ENCODE measurements at places on chromosomes 2 and 18. TPM values are rescaled to one million over a fixed set of nuclear protein-coding genes. Genes with fewer than 3 reads are reported as not detected.
A peak's percentile ranks its signal among the peaks of the same experiment; 100 is the strongest.

- no peaks in the 10 kb centered on the region for H3K36me3 ChIP-seq
- H3K4me3 ChIP-seq, result no peak overlapping the region
- H3K27me3 ChIP-seq, result no peaks in the 10 kb centered on the region
Measured at GRCh38 chr2:237591141-237591881, 777 bp upstream of the RAB17 start.

- peak; percentile 63 for DNase-seq
- no peak overlapping the region for H3K27ac ChIP-seq
- H3K27me3 ChIP-seq, result peaks cover 6% of the 10 kb centered on the region
- H3K4me1 ChIP-seq, result no peaks in the 10 kb centered on the region
Measured at GRCh38 chr2:119753041-119753929, 6.4 kb upstream of the PTPN4 start.

GRCh38 chr2:234193977-234194563 lies 143.6 kb downstream of the SPP2 start:
- H3K36me3 ChIP-seq, result no peaks in the 10 kb centered on the region
- no peak overlapping the region for H3K27ac ChIP-seq
- DNase-seq, result no peak
- H3K4me1 ChIP-seq, result peaks cover 3% of the 10 kb centered on the region

DNA sequence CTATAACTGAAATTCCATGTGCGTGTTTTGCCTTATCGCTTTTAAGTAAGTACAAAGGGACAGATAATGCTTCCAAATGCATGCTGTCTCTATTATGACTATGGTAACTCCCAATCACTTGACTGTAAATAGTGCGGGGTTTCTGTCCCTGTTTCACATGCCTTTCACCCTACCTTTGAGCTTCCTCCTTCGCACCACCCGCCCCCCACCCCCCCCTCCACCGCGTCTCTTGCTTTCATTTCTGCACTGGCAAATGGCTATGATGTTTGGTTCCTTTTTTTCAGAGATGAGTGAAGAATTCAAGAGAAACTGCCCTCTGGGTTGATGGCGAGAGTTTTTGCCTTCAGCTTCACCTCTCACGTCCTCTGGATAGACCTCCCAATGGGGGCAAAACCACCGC lies 25.0 kb upstream of the SPP2 start:
- H3K4me3 ChIP-seq, result no peak overlapping the region
- H3K36me3 ChIP-seq, result no peaks in the 10 kb centered on the region
- H3K27ac ChIP-seq, result no peak overlapping the region
- H3K27me3 ChIP-seq, result no peaks in the 10 kb centered on the region
- H3K4me1 ChIP-seq, result no peaks in the 10 kb centered on the region

DNA sequence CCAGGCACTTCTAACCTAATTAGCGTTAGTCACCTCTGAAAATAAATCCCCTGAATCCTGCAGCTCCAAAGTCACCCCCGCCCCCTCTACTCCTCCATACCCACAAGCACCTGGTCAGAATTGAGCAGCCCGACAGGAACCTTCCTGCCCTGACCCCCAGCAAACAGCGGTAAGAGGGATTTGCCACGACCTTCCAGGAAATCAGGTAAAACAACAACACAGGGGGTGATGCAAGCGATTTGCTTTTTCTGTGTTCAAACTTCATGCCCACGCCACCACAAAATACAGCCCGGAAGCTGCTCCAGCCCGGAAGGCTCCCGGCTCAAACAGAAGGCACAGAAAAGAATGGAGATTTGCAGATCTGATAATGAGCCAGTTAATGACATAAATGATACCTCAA lies 367.1 kb downstream of the GPD2 start:
- H3K27me3 ChIP-seq, result no peaks in the 10 kb centered on the region
- H3K4me3 ChIP-seq, result peak overlapping the region; percentile 32
- no peak overlapping the region for H3K27ac ChIP-seq
- no peak for DNase-seq
- H3K36me3 ChIP-seq, result no peaks in the 10 kb centered on the region

GRCh38 chr18:67509741-67510391 lies 6.7 kb downstream of the DSEL start:
- H3K4me1 ChIP-seq, result peaks cover 13% of the 10 kb centered on the region
- no peaks in the 10 kb centered on the region for H3K36me3 ChIP-seq
- no peak overlapping the region for H3K4me3 ChIP-seq
- DNase-seq, result no peak

DNA sequence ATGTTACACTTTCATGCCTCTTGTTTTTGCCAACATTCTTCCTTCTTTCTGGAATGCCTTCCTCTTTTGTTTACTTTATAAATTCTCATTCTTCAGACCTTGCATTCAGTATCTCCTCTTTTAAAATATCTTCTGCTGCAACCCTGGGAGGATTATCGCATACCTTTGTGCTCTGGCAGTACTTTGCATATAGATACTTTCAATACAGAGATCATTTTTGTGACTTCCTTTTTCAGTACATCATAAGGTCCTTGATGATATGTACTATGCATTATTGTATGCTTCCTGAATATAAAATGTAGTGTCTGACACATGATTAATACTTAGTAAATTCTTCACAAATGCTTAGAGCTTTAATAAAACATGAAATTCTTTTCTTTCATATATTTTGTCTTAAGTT lies 538.7 kb downstream of the TRIB2 start:
- no peaks in the 10 kb centered on the region for H3K27me3 ChIP-seq
- no peaks in the 10 kb centered on the region for H3K4me1 ChIP-seq
- H3K27ac ChIP-seq, result no peak overlapping the region
- H3K36me3 ChIP-seq, result no peaks in the 10 kb centered on the region

DNA sequence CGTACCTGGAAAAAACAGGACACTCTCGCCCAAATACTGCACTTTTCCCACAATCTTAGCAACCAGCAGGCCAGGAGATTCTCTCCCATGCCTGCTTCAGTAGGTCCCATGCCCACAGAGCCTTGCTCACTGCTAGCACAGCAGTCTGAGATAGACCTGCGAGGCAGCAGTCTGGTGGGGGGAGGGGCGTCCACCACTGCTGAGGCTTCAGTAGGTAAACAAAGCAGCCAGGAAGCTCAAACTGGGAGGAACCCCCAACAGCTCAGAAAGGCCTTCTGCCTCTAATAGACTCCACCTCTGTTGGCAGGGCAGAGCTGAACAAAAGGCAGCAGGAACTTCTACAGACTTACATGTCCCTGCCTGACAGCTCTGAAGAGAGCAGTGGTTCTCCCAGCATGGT lies 1202.8 kb upstream of the ACVR2A start:
- DNase-seq, result peak; percentile 13
- no peak overlapping the region for H3K27ac ChIP-seq
- no peaks in the 10 kb centered on the region for H3K27me3 ChIP-seq
- H3K4me3 ChIP-seq, result no peak overlapping the region

- peaks cover 21% of the 10 kb centered on the region for H3K27me3 ChIP-seq
- no peaks in the 10 kb centered on the region for H3K36me3 ChIP-seq
- no peak overlapping the region for H3K4me3 ChIP-seq
- H3K4me1 ChIP-seq, result no peaks in the 10 kb centered on the region
- no peak overlapping the region for H3K27ac ChIP-seq
Measured at GRCh38 chr18:78992041-78993011, 12.7 kb downstream of the SALL3 start.

DNA sequence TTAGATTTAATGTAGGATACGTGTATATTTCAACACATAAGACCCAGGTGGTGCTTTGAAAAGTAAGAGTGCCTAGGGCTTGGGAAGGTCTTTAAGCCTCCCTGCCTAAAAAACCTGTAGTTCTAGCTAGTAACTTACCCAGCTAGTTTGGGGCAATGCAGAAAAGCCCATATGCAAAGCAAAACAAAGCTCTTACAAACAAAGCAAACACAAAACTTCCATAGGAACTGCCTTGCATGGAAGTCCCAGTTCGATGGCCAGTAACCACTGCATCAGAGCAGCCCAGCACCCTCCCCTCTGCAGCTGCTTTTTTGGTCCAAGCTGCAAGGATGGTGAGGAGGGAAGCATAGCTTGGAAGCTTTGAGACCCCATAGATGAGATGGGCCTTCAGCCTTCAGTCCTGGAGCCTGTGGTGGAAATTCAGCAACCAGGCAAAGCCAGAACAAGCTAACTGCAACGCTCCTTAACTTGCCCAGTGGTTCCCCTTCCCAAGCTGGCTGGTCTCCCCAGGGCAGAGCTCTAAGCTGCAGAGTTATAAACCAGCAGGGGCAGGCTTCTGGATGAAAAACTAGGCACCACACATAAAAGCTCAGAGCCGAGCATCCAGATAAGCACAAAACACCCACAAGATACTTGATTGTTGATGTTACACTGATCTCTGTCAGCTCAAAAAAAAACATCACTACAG lies 16.2 kb downstream of the C2orf76 start:
- no peaks in the 10 kb centered on the region for H3K4me1 ChIP-seq
- H3K36me3 ChIP-seq, result no peaks in the 10 kb centered on the region
- H3K4me3 ChIP-seq, result no peak overlapping the region

- H3K4me1 ChIP-seq, result no peaks in the 10 kb centered on the region
- DNase-seq, result peak; percentile 68
- H3K27ac ChIP-seq, result peak overlapping the region; percentile 34
- no peaks in the 10 kb centered on the region for H3K27me3 ChIP-seq
- H3K36me3 ChIP-seq, result no peaks in the 10 kb centered on the region
Measured at GRCh38 chr2:9782197-9782719, 61.0 kb upstream of the TAF1B start.

DNA sequence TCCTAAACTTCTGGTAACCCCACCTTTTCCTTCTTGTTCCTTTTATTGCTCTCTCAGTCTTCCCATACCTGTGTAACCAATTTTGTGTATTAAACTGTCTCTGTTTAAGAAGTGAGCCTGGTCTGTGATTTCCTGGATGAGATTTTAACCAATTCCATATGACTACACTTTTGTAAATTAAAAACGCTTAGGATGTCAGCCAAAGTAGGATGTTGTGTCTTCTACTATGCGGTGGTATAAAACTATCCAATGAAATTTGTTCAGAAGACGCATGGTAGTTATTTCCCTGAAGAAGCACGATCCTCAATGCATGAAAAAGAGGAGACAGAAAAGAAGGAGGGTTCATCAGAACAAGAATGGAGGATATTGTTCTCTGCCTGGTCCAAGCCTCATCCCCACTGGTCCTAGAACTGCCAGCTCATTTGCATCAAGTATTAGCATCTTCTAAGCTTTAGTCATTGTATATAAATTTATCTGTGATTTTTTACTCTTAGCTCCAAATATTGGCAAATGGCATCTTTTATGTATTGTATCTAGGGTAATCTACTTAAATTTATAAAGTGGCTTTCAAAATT lies 127.4 kb downstream of the TGIF1 start:
- DNase-seq, result no peak
- no peak overlapping the region for H3K4me3 ChIP-seq
- H3K27ac ChIP-seq, result no peak overlapping the region
- H3K27me3 ChIP-seq, result no peaks in the 10 kb centered on the region
- no peaks in the 10 kb centered on the region for H3K4me1 ChIP-seq
- H3K36me3 ChIP-seq, result no peaks in the 10 kb centered on the region

- H3K27ac ChIP-seq, result no peak overlapping the region
- H3K4me3 ChIP-seq, result no peak overlapping the region
- H3K4me1 ChIP-seq, result peaks cover 30% of the 10 kb centered on the region
- DNase-seq, result no peak
- no peaks in the 10 kb centered on the region for H3K27me3 ChIP-seq
- H3K36me3 ChIP-seq, result no peaks in the 10 kb centered on the region
Measured at GRCh38 chr2:8673381-8673780, 8.5 kb upstream of the ID2 start.

GRCh38 chr2:237147317-237147716 lies 61.6 kb downstream of the COPS8 start:
- H3K27ac ChIP-seq, result no peak overlapping the region
- no peak overlapping the region for H3K4me3 ChIP-seq
- H3K36me3 ChIP-seq, result no peaks in the 10 kb centered on the region
- no peaks in the 10 kb centered on the region for H3K27me3 ChIP-seq

- no peak overlapping the region for H3K27ac ChIP-seq
- no peaks in the 10 kb centered on the region for H3K4me1 ChIP-seq
- no peak for DNase-seq
- no peaks in the 10 kb centered on the region for H3K27me3 ChIP-seq
- H3K36me3 ChIP-seq, result no peaks in the 10 kb centered on the region
Measured at GRCh38 chr2:207722773-207723424, 11.5 kb downstream of the CCNYL1 start.

DNA sequence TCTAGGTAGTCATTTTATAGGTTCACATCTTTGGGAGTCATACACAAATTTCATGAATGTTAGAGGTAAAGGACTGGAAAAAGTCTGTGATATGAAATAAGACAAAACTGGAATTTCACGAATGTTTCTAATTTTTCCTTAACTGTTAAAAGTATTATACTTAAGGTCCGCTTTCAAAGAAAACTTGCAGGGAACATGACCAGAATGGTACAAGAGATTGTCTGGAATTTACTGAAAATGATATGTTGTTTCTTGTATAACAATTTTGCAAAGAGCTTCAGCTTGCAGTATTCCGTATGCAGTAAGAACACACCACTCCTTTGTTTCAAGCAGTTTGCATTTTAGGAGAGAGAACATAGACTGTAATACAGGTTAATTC lies 1.6 kb downstream of the DDX1 start:
- no peaks in the 10 kb centered on the region for H3K27me3 ChIP-seq
- H3K36me3 ChIP-seq, result peaks cover 4% of the 10 kb centered on the region
- H3K4me1 ChIP-seq, result peaks cover 3% of the 10 kb centered on the region
- H3K4me3 ChIP-seq, result peak overlapping the region; percentile 96

DNA sequence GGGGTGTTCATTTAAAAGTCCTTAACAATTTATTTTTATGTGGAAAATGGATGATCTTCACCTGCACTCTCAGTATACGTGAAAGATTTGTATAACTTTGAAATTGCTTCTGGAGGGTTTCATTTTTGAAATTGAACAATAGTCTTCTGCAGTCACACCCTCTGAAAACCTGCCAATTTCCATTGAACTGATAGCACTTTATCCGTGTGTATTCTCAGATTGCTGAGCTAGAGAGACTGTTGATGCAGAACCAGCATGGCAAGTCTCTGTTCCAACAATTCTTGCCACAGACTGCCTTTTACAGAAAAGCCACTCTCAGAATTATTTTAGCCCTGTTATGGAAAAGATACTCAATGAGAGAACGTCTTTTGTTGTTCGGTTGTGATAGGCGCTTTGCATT lies 6.6 kb upstream of the GULP1 start:
- H3K36me3 ChIP-seq, result no peaks in the 10 kb centered on the region
- no peak overlapping the region for H3K4me3 ChIP-seq
- no peaks in the 10 kb centered on the region for H3K4me1 ChIP-seq
- no peak for DNase-seq
- H3K27ac ChIP-seq, result no peak overlapping the region

FLACC1 gene
- total RNA-seq, result 0.80 TPM

HRH4 gene
- total RNA-seq, result not detected

PID1 gene
- total RNA-seq, result 27.8 TPM

LIMS2 gene
- total RNA-seq, result 4.0 TPM

MBOAT2 gene
- total RNA-seq, result 35.2 TPM

CACNB4 gene
- total RNA-seq, result 4.0 TPM

TSPYL6 gene
- not detected for total RNA-seq

NXPH2 gene
- 1.2 TPM for total RNA-seq

ADI1 gene
- 97.7 TPM for total RNA-seq

NRP2 gene
- 60.2 TPM for total RNA-seq

DSG2 gene
- 98.1 TPM for total RNA-seq

CNTNAP5 gene
- total RNA-seq, result not detected

CRYGC gene
- total RNA-seq, result 1.3 TPM

MYOM1 gene
- total RNA-seq, result 1.6 TPM

BOLL gene
- total RNA-seq, result not detected

Data from hepatocyte (in vitro differentiated cells).